ENCODE measurements at places on chromosomes 11 and 22. TPM values are rescaled to one million over a fixed set of nuclear protein-coding genes. Genes with fewer than 3 reads are reported as not detected.
A peak's percentile ranks its signal among the peaks of the same experiment; 100 is the strongest.

Gene RIMBP3C
- total RNA-seq = 0.36 TPM

GRCh38 chr11:109526931-109527330 lies 104.9 kb downstream of the C11orf87 start:
- no peak for DNase-seq

DNA sequence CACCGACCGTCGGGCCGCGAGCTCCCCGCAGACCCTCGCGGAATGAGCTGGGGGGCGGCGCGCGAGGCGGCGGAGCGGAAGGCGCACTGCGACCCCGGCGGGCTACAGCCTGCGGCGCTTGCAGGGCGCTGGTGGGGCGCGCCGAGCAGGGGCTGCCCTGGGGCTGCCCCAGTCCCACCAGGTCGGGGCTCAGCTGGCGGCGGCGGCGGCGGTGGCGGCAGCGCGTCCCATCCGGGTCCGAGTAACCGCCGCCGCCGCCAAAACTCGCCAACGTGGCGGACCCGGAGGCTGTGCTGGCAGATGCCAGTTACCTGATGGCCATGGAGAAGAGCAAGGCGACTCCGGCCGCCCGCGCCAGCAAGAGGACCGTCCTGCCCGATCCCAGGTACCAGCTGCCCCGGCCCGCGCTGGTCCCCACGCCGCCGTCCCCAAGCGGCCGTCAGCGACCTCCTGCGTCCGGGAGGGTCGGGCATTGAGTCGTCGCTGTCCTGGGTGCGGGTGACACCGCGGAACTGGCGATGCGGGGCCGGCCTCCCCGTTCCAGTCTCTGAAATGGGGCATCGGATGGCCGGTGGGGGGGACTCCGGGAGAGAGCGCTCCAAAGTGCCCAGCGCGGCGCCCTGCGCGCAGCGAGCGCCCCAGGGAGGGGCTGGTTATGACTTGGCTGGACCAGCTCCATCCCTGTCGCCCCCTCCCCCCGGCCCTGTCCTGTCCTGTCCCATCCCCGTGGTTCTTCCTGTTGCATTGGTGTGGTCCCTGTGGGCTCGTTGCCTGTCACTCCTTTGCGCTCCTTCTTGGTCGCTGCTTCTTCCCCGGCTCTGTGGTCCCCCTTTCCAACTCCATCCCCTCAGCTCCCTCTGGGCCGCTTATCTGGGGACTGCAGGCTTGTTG lies 63.5 kb downstream of the CRYBB2 start:
- DNase-seq = no peak

DNA sequence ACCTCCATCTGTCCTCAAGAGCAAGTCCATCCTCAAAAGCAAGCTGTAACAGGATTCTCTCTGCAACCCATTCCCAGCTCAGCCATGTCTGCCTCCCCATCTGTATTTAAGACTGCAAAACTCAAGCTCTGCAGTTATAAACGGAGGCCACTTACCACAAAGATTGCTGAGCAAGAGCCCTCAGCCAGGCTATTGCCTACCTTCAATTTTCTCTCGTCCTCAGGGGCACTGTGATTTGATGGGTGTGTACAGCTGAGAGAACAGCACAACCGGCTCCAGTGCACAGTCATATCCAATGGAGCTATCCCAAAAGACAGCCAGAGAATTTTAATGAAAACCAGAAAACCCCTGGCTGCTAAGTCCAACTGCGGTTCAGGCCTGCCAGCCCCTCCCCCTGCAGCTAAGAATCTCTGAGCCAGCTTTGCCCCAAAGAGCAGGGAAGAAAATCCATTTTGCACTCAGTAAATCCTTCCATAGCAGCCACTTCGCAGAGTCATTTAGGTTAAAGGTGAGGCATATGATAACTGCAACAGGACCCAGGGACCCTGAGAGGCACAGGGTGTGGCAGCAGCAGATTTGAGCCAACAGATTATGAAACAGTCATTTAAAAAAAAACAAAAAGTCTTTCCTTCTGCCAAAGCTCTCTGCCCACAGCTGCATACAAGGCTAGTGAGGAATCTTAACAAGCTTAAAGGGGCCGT lies 37.6 kb downstream of the RAB30 start:
- peak; percentile 71 for DNase-seq

DNA sequence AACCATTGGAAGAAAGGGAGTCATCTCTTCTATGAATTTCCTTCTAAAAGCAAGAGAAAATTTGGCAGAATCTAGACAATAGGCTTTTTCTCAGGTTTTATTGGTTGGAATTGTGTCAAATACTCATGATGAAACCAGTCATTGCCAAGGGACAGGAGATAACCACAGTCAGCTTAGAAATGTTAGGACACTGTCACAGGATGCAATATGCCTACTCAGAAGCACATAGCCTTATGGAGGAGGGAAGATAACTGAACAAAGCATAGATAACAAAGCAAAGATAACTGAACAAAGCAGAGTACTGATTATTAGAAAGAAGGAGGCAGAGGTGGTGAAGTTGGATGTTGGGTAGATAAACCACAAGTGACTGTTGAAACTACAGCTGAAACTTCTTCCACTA lies 303.5 kb upstream of the PDGFD start:
- no peak for DNase-seq

GRCh38 chr11:73585834-73586575 lies 11.9 kb downstream of the FAM168A start:
- peak; percentile 90 for DNase-seq

DNA sequence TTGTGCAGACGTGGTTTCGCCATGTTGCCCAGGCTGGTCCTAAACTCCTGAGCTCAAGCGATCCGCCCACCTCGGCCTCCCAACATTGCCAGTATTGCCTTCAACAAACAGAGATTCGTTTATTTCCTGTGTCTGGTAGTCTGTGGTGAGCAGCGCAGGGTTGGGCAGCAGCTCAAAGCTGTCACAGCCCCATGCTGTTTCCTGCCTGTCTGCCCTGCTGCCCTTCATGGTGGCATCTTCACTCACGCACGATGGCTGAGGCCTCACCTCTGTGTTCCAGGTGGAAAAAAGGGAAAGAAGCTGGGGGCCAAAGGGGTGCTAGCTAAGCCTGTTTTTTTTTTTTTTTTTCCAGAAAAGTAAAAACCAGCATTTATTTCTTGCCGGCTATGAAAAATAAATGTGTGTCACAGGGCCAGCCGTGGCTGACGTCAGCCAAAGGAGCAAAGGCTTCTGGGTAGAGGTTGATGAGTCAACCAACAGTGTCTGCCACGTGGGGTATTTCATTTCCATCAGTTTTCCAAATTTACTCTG lies 28.8 kb downstream of the TBC1D22A start:
- peak; percentile 83 for DNase-seq

DNA sequence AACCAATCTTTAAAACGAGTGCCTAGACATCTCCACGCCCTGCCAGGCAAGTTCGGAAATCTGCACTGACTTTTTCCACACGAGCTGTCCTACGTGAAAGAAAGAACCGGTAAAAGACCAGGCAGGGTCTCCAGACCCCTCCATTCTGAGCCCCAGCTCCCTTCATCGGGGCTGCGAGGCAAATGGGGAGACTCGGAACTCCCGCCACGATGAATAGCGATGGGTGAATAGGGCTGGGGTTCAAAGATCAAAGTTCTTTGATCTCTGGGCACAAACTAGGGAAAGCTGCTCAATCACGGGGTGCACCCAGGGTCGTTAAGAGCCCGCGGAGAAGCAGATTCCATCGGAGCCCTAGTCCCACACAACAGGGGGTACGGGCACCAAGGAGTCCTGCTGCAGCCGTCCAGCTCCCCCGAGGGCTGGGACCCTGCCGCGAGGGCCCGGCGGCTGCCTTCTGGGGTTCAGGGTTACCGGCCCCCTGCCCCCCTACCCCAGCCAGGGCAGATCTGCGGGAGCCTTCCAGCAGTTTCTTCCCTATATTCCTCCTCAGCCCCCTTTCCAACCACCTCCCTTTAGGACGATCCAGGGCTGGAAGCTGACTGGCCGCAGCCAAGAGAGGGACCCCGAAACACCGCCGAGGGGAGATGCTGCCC lies 1.1 kb downstream of the LRP4 start:
- no peak for DNase-seq

GRCh38 chr11:71184421-71185210 lies 67.8 kb downstream of the SHANK2 start:
- DNase-seq = no peak

DNA sequence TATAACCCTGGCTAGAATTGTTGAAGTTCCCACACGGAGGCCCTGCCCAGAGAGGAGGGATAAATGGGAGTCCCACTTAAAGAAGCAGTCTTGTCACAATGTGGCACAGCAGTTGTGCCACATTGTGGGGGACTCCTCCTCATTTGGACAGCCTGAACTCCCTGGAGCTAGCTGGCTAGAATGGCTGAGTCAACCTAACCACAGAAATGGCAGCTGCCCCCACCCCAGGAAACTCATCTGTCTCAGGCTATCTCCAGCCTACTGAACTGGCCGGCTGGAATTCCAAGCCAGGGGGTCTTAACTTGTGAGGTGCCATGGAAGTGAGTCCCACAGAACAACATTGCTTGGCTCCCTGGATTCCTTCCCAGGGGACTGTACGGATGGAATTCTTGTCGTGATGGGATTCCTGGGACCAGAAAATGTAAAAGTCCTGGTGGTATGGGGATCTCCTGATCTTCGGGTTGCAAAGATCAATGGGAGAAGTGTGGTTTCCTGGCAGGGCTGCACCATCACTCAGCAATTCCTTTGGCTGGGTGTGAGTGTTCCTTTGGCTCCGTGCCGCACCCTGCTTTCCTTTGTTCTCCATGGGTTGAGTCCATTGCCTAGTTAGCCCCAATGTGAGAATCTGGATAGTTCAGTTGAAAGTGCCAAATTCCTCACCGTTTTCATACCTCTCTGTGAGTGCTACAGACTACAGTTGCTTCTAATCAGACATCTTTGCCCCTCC lies 791.2 kb upstream of the FAT3 start:
- peak; percentile 30 for DNase-seq

Measured in IMR-90 (cell line).